ENCODE measurements at places on chromosomes 6 and 20.

DNA sequence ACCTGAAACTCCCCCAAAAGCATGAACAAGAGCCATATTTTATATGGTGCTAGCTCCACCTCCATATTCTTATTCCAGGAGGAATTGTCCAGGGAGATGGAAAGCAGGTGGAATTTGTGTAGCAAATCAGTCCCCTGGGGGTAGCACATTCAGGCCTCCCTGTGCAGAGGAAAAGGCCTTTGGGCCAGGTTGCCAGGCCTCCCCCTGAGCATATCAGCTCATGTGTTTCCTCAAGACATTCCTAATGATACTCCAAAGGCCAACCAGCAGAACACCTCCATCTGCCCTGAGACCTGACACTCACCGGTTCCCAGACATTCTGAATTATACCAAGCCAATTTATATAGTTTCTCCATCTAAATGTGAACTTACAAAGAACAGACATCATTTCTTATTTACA is 2.6 kb upstream of the BANF2 start:
- DNase-seq = no peak

GRCh38 chr6:1586861-1587450 is 22.8 kb upstream of the FOXC1 start:
- no peak for DNase-seq

DNA sequence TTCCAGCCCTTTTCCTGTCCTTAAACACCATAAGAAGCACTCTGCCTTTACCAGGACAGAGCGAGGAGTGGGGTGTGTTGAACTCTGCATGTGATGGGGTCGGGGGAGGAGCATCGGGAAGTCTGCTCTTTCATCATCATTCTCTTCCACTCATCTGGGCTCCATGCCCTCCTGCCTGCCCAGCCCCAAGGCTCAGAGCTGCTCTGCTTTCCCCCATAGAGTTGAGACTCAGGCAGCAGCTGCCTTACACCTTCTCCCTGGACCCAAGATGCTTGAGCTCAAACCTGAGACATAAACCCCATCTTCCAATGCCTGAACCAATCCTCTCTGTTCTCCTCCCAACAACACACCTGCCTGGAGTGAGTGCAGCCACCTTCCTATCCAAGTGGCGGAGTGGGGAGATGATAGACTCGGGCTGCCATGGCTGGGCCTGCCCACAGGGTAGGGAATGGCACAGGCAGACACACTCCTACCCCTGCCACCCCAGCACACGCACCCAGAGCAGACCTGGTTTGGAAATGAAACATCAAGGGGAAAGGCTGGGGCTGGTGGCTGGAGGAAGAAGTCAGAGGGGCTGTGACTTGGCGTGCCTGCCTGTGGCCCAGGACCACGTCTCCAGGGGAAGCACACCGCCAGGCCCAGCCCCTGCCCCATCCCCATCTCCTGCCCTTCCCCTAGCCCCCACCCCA is 28.4 kb downstream of the TFEB start:
- no peak for DNase-seq

DNA sequence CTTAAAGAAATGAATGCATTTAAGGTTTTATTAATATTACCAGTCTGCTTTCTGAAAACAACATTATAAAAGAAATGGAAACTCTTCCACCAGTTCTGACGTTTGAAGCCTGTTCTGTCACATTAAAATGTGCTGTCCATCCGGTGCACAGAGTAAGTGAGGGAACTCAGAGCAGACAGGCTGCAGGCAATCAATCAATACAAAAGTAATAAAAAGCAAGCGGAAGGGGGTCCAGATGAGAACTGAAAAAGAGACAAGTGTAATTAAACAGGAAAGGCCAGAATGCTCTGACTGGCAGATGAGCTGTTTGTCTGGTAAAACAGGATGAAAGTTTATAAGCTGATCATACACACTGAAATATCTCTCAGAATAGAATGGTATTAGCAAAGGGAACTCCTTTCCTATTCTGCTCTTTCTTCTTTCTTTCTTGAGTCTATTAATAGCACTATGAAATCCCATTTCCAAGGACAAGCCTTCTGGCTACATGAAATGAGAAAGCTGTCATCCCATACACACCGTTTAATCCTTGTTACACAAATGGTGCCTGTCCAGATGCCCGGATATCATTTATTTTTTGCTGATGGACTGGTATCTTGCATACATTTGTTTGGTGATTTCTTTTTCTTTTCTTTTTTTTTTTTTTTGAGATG is 94.3 kb downstream of the RAMACL start:
- no peak for DNase-seq

DNA sequence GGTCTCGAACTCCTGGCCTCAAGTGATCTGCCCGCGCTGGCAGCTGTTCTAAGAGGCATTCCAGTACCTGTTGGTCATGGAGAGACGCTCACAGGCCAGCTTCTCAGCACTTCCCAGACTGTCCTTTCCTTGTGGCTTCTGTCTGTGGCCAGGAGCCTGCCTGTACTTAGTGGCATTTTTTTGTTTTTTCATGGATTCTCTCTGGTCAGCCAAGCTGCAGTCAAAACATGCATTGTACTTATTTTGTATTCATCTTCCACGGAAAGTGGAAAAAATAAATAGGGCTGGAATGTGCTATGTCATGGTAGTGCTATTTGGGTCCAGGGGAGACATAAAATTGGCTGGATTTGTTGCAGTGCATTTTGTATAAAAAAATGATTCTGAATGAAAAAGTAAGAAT is 29.1 kb downstream of the ZDHHC14 start:
- no peak for DNase-seq

DNA sequence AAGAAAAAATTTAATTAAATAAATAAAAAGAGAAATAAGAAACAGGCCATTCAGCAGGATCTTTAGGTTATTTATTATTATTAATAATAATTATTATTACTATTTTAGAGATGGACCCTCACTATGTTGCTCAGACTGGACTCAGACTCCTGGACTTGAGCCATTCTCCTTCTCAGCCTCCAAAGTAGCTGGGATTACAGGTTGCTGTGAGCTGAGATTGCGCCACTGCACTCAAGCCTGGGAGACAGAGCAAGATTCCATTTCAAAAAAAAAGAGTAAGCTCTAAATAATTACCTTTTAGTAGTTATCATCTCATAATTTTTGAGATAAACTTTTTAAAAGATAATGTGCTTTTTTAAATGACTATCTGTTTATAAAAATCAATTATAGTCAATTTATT is 1102.8 kb upstream of the GJE1 start:
- DNase-seq = no peak

GRCh38 chr6:101263596-101263995 is 129.9 kb upstream of the GRIK2 start:
- no peak for DNase-seq

DNA sequence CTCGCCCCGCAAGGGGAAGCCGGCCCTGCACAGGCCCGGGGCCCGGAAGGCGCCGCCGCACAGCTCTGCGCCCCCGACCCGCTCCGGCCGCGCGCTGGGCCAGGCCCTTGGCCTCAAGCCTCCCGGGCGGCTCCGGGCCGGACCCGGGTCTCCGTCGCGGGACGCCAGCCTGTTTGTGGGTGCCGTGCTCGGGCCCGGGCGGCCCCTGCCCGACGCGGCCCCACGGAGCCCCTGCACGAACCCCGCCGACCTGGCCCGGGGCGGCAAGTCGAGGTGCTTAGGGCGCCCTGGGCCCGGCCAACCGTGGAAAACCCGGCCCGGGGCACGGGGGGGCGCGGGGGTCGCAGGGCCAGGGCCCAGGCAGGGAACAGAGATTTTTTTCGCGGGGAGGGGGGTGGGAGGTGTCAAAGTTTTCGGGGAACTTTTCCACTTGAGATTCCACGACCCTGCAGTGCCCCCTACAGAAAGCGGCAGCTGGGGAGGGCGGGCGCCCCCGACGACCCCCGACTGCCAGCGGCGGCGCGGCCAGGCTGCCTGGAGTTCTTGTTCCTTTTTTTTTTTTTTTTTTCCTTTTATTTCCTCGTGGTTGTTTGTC is 805 bp upstream of the STX16 start:
- no peak for DNase-seq

DNA sequence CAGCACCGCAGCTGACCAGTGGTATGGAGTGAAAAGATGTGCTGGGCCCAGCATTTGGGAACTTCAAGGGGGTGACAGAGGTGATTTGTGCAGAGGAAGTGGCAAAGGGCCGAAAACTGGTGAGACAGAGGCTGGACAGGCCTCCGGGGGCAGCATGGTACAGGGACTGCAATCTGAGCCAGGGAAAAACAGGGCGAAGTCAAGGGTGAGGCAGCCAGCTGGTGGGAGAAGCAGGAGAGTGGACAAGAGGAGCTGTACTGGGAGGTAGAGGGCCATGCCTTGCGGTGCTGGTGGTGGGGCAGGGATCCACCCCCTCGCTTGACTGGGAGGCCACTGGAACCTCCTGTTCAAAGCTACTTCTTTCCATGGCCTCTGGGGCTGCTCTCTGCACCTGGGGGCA is 7.3 kb upstream of the GFRA4 start:
- no peak for DNase-seq

GRCh38 chr6:90384720-90385119 is 88.1 kb upstream of the BACH2 start:
- DNase-seq = no peak

DNA sequence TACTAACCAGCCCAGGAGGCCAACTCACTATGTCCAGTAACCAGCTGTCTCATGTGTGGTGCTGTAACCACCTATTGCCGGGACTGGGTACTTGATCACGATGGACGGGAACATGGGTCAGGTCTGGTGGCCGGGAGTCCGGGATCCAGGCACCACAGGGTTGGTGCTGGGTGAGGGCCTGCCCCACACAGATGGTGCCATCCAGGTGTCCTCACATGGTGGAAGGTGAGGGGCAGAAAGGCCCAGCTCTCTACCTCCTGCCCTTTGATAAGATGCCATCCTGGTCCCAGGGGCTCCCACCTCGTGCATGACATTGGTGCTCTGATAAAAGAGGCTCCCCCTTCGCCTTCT is 116.3 kb downstream of the TAF4 start:
- no peak for DNase-seq

GRCh38 chr20:39338469-39339376 is 376.6 kb downstream of the DHX35 start:
- DNase-seq = no peak

GRCh38 chr6:156410649-156411048 is 366.5 kb upstream of the ARID1B start:
- DNase-seq = no peak

GRCh38 chr6:35259948-35260590 is 534 bp downstream of the ZNF76 start:
- DNase-seq = peak; percentile 30

GRCh38 chr6:127457456-127458064 is 1.6 kb downstream of the KIAA0408 start:
- DNase-seq = no peak

DNA sequence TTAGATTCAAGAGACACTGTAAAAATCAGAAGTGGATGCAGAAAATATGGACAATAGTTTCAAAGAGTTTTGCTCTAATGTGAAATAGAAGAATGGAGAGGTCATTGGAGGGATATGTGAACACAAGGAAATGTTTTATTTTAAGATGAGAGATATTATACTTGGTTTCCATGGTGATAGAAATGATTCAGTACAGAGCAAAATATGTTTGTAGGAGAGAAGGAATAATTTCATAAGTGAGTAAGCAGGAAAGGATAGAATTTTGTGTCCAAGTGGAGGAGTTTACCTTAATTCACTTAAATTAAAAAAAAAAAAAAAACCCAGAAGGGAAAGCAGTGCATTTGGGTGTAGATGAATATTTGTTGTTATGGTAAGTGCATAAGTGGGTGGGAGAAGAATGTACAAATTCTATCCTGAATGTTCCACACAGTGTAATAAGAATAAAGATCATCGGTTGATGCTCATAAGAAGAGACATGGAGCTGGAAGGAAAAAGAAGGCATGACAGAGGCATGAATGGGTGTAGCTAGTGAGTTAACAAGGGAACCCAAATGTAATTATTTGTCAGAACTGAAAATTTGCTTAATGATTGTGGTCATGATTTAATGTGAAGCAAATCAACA is 688.9 kb upstream of the GJE1 start:
- no peak for DNase-seq

- DNase-seq = no peak
Observed at GRCh38 chr20:49905415-49906091, 9.8 kb downstream of the SPATA2 start.

DNA sequence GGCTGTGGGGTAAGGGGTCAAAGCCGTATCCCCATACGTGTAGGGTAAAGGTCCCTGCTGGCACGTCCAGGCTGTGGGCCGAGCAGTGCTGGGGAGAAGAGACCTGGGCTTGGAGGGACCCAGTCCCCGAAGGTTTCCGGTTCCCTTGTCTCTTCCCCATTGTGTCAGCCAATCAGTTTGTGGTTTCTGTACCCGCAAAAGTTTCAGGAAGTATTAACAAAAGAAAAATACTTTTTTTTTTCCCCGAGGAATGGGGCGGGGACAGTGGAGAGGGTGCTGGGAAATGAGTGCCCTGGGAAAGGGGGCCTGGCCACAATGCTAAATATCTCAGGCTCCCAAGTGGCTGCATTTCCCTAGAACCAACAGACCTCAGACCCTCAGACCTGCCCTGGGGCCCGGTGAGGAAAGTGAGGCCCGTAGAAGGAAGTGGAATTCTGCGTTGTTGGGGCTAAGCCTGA is 15.2 kb upstream of the AMD1 start:
- no peak for DNase-seq

DNA sequence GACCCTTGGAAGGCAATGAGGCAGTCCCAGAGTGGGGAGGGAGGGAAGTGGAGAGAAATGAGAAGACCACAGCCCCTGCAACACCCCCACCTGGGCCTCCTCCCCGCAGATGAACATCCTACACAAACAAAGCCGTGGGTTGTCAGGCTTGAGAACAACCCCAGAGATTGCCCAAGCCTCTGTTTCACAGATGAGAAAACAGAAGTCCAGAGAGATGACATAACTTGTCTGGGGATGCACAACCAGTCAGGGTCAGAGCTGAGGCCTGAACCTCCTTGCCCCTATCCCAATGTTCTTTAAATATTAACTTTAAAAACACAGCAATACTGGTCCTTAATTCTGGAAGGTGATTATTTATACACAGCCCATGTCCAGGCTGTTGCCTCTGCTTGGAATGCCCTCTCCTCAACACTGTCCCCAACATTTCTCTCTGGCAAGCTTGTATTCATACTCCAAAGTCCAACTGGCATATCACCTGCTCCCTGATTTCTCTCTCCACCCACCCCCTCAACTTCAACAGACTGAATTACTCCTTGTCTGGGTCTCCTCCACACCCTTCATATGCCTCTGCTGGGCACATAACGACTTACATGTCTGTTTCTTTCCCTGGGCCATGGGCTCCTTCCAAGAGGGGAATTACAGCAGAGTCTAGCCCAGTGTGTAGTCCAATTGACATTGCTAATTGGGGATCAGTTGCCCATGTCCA is 135.5 kb upstream of the LRFN2 start:
- DNase-seq = no peak

DNA sequence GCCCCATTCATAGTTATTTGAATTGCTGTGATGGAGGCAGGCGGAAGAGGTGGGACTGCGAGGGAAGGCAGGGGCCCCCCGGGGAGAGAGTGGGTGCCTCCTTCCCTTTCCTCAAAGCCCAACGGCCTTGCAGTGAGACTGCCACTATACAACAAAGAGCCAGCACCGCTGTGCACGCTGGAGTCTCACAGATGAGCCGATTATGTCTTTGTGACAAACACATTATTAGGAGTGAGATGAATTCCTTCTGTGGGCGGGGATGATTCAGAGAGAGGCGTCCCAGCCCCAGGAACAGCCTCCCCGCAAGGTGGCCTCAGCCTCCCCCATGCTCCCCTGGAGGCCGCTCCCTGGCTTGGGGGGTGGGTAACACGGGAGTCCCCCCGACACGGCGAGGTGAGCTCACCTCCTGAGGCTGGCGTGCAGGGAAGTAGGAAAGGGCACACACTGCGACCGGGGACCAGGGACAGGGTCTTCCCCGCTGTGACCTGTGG is 26.7 kb downstream of the NTSR1 start:
- DNase-seq = no peak

Measured in NCI-H774 (cell line).